SK-N-MC (cell line): ENCODE measurements at places on chromosomes 7 and 10.

DNA sequence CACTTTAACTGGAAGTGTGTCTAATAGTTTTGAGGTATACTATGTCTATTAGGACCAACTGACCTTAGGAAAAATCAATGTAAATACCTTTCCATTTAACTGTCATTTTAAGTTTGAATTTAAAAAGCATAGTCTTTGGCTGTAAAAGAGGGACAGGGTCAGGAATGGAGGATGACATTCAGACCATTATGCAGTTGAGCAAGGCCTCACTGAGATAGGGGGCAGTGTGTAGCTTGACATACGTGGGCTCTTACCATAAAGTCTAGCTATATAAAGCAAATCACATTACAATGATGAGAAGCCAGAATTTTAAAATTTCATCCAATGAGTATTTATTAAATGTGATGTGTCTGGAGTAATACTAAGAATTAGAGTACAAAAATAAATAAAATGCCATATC is 17.9 kb downstream of the PALS2 start:
- DNase-seq: no peak

- DNase-seq: no peak
Measured at GRCh38 chr7:38977685-38978084, at the start of gene POU6F2. TSS of gene POU6F2 (plus strand) at chr7:38977909. CDS start at chr7:38977954, 45 bp downstream.

- DNase-seq: no peak
Measured at GRCh38 chr10:54797636-54798321, 3.3 kb downstream of the PCDH15 start.

- peak; percentile 35 for DNase-seq
Measured at GRCh38 chr7:123797673-123798531, 47.1 kb upstream of the HYAL4 start.

DNA sequence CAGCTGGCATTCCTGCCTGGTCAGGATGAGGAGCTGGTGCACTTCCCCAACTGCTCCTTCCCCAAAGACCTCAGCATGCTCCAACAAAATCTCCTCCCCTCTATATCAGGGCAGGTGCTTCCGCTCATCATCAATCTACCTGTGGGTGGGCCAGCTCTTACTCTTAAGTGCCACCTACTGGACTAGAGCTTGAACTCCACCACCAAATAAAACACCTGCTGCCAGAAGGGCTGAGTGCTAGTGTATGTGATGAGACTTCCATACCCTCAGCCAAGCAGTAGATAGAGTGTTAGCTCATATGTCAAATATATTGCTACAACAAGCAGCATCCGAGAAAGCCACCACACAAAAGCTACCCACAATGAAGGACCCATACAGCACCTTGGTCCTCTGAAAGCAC is 264.3 kb downstream of the RNLS start:
- DNase-seq: no peak

DNA sequence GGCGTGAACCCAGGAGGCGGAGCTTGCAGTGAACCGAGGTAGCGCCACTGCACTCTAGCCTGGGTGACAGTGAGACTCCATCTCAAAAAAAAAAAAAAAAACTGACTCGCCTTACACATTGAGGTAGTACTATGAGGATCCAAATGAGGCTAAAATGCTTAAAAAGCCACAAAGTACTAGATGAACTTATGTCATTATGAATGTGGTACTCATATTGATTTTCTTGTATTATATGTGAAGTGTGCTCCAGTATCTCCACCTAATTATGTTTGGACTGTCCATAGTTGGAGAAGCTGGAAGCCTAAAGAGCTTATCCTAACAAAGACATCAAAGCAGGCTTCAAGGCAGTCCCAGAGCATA is 9.1 kb downstream of the CCNY start:
- DNase-seq: no peak

GRCh38 chr7:131188367-131189339 is 139.0 kb upstream of the MKLN1 start:
- DNase-seq: peak; percentile 53

DNA sequence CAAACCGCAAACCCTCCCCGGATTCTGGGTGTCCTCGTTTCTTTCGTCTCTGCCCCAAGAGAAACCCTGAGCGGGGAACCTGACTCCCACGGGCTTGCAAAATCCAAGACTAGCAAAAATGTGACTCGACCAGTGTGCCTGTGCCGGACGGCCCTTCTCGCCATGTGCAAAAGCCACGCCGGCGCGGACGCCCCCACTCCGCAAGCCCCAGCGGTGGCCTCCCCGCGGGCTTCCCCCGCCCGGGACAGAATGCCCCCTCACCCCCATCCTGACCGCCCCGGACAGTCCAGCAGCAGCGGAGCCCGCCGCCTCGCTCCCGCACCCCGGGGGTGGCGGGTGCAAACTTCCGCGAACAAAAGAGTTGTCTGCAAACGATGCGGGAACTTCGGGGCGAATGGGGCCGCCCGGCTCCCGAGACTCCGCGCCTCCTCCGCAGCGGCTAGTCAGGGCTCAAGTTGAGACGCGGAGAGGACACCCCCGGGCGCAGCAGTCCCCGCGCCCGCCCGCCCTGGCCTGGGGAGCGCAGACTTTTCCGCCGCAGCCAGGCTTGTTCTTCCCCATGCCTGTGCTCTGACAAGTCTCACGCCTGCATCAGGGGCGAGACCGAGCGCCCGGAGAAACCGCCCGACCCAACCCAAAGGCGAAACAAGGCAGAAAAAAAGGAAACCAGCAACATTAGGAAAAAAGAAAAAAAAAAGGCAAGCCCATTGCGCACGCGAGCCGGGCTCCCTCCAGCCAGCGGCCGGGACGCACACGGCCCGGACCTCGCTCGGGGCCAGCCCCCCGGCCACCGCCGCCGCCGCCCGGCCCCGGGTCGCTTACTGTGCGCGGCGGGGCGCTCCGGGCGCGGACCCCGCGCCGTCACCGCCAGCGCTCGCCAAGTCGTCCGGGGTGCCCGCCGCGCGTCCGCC is 732 bp downstream of the FAM53B start:
- DNase-seq: no peak

DNA sequence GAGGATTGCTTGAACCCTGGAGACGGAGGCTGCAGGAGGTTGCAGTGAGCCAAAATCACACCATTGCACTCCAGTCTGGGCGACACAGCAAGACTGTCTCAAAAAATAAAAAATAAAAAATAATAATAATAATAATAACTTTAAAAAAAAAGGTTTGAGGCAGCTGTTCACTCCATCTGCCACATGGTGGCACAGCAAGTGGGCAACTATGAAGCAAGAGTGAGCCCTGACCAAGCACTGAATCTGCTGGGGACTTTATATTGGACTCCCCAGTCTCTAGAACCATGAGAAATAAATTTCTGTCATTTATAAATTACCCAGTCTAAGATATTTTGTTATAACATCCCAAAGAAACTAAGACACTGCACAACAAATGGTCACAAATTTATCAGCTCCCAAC is 14.6 kb upstream of the BRI3 start:
- DNase-seq: no peak

GRCh38 chr10:123891144-123892071 is at the start of gene CPXM2:
TSS of gene CPXM2 (minus strand) at chr10:123891807. CDS start at chr10:123891659, 148 bp downstream.
- no peak for DNase-seq

DNA sequence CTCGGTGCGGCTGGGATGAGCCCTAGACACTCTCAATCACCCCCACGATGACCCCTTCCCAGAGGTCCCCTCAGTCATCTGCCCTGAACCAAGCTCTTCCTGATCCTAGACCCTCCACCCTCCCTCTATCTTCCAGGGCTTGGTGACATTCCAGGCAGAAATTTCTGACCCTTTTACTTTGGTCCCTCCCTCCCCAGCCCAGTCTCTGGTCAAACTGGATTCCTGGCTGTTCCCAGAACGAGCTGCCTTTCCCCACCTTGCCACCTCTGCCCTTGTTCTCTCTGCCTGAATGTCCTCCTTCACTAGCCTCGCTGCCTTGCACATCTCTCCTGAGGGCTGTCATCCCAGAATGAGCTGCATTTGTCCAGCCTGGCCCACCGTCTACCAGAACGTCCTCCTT is 1.3 kb upstream of the CLDN4 start:
- no peak for DNase-seq

- DNase-seq: no peak
Measured at GRCh38 chr10:66151346-66151745, 774.5 kb upstream of the LRRTM3 start.

DNA sequence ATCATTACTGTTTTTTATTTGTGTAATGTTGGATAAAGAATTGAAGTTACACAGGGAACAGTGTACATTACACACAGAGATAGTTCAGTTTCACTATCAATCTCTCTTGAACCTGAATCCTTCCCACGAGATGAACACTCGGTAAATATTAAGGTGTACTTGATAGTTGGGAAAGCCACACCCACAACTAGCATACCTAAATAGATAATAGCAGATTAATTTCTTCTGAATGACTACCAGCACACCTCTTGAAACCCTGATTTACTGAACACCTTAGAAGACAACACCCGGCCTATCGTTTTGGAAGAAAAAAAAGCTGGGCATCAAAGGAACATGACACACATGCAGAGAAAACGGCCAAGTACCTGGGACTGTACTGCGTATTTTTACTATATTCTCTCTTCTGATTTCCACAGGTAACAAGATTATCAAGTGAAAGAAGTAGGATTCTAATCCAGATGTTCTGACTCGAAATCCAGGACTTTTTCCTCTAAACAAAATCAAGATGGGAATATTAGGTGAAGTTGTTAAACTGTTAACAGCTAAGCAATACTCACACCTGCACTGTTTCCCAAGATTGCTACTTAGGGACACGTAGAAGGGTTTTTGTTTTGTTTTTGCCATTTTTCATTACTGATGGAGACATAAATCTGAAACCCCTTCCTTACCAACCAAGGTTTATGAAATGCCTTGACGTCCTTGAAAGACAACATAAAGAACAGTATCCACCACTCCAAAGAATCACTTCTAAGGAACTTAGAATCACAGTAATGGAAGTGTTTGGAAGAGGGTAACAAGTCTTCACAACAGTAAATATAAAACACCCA is 1.0 kb downstream of the CCDC186 start:
- no peak for DNase-seq

- no peak for DNase-seq
Measured at GRCh38 chr7:22549667-22550513, 49.9 kb upstream of the STEAP1B start.

DNA sequence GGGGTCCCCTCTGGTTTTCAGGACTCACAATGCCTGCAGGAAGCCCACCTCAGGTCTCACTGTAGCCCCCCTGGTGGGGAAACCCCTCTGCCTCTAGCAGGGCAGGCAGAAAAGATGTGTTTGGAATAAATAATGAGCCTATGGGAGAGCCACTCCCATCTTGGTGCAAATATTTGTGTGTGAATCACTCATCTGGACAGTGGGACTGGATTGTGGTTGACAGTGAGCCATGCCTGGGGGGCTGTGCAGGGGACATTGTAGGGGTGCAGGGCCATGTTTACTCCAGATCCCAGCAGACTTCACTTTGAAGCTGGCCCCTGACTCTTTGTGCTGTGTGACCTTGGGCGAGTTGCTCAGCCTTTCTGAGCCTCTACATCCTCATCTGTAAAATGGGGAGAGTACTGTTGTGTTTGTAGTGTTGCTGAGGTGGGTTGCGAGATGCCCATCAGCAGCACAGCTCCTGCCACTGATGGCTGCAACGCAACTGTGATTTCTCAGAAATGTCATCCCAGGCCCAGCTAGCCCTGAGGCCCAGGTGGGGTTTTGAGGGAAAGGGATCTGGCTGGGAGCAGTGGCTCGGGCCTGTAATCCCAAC is 20.7 kb downstream of the GTF2IRD1 start:
- no peak for DNase-seq

- no peak for DNase-seq
Measured at GRCh38 chr10:88913127-88913526, 33.1 kb downstream of the STAMBPL1 start.

GRCh38 chr7:8597565-8597964 is 164.2 kb downstream of the NXPH1 start:
- DNase-seq: no peak

DNA sequence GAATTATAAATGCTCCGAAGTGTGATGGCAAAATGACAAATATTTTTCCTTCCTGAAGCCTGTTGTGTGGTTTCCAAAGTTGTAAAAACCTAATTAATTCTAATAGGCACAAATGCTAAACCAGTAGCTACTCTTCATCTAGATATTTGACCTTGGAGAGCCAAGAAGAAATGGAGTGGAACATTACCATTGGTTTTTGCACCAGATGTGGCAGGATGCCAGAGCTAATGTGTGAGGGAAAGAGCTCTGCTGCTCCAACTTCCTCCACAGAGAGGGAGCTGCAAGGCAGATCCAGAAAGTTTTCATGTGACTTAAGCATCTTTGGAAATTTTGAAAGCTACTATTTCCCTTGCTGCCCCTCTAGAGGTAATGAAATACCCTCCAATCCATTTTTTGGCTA is 65.1 kb upstream of the HPS1 start:
- DNase-seq: no peak

GRCh38 chr7:29332875-29333855 is 138.6 kb downstream of the CHN2 start:
- no peak for DNase-seq

DNA sequence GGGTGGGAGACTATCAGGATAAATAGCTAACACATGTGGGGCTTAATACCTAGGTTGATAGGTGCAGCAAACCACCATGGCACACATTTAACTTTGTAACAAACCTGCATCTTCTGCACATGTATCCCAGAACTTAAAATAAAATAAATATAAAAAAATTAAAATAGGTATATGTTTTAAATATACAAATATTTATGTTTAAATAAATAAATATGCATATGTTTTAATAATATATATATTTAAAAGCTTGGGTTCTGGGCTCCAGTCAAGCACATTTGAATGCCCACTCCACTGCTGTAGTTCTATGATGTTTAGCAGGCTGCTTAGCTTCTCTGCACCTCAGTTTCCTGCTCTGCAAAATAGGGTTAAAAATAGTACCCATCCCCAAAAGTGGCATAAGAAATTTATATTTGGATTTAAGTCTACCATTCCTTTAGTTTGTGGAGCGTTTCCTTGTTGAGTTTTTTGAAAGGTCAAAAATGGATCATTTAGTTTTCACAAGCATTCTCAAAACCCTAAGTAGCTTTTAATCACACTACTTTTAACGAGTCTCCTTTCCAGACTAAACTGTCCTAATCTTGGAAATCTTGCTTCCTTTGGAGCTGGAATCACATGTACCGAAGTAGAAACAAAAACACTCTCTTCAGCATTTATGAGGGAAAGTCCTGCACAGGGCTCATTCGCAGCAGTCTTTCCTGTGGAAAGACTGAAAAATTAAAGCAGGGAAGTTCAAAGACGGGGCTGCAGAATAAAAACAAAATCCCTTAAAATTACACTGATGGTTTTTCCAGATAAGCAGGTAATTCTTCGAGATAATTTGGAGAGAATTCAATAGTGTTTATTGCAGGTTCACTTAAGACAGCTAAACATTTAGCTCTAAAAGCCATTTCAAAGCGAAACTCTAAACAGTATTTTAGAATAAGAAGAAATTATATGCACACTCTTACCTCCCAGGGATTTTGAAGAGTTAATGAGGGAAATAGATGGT is 111.7 kb upstream of the LYZL1 start:
- DNase-seq: no peak

- DNase-seq: no peak
Measured at GRCh38 chr7:50584793-50585408, 19.7 kb upstream of the DDC start.

GRCh38 chr7:151454932-151455530 is 15.1 kb upstream of the CRYGN start:
- DNase-seq: no peak
